ENCODE measurements at places on chromosomes 5 and 9. TPM values are rescaled to one million over a fixed set of nuclear protein-coding genes. Genes with fewer than 3 reads are reported as not detected.

DNA sequence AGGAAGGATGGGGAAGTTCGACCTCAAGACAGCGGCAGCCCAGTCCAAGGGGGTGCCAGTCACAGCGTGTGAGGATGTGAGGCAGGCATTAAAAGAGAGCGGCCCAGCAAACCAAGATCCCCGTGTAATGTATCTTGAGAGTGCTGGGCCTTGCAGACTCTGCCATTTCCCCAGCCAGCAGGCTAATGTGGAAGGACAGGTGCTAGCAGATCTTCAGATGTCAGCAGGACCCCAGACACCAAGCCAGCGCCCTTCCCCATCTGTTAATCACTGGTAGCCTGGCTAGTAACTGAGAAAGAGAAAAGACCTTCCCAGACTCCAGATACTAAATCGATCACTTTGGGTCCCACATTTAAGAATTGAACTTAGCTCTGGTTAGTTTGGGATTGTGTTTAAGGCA is 62.2 kb downstream of the NTRK2 start:
- no peak for DNase-seq

- no peak for DNase-seq
These were observed 56.7 kb upstream of the ECM2 start for GRCh38 chr9:92592537-92592936.

The WWC1 gene
- total RNA-seq = 26.2 TPM

The NDST1 gene
- 99.5 TPM for total RNA-seq

DNA sequence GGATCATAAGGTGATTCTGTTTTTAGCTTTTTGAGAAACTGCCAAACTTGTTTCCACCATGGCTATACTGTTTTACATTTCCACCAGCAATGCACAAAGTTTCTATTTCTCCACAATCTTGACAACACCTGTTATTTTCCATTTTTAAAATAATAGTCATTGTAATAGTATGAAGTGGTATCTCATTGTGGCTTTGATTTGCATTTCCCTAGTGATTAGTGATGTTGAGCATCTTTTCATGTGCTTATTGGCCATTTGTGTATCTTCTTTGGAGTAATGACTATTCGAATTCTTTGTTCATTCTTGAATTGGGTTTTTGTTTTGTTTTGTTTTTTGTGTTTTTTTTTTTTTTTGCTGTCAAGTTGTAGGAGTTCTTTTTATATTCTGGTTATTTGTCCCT is 4.9 kb downstream of the GARNL3 start:
- no peak for DNase-seq

The CCL21 gene
- 1.4 TPM for total RNA-seq

DNA sequence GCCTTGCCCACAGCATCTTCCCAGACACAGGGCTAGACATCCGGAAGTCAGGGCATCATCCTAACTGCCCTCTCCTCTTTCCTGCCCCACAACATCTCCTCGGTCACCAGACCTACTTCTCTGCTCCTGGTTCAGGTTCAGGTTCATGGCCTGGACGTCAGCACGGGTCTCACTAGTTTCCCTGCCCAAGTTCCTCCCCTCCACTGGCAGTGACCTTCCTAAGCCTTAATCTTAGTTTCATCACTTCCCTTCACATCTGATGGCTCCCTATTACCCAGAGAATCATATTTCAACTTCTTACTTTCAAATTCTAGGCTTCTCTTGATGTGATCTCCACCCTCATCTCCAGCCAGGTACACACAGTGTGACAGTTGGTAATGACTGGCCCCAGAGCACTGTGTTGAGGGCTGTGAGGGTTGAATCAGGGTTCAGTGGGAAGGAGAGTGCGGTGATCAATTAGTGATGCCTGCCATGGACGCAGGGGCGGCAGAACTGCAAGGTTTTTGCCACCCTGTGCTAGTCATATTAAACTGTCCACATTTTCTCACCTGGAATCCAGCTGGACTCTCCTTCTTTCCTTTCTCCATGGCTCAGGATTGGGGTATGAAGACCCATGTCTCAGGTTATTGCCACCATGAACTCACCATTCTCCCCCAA is 34.3 kb upstream of the CRB2 start:
- DNase-seq = no peak

The RNF208 gene
- 0.14 TPM for total RNA-seq

The FOXD4L6 gene
- under 0.01 TPM for total RNA-seq

DNA sequence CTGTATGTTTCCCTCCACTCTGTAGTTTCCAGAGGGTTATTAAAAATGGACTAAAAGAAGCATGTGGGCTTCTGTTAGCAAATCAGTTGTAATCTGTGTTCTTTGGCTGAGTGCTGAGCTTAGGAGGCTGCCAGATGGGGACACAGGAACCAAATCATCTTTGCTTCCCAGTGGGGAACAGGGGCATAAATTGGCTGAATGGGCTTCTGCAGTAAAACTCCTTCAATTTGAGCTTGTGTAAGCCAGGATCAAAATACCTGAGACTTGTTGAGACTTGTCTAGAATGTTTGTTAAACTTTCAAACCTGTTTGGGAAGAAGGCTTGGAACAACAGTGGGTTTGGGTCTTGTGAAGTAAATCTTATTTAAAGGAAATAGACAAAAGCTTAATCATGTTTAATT is 32.2 kb upstream of the TNFAIP8 start:
- peak; percentile 43 for DNase-seq

GRCh38 chr9:72474676-72475075 is 46.7 kb upstream of the TMC1 start:
- no peak for DNase-seq

The MAP1B gene
- total RNA-seq = 134 TPM
